ENCODE measurements at places on chromosomes 12 and 14. TPM values are rescaled to one million over a fixed set of nuclear protein-coding genes. Genes with fewer than 3 reads are reported as not detected.

The VASH1 gene
- 3.1 TPM for total RNA-seq

The HPD gene
- total RNA-seq: not detected

The FKBP3 gene
- 42.7 TPM for total RNA-seq

The LHX5 gene
- not detected for total RNA-seq

The NPAS3 gene
- 2.1 TPM for total RNA-seq

The OASL gene
- total RNA-seq: not detected

The BDKRB1 gene
- 3.3 TPM for total RNA-seq

Measured in Peyer's patch (tissue), 4 donors.